ENCODE measurements at places on chromosomes 4 and X. TPM values are rescaled to one million over a fixed set of nuclear protein-coding genes. Genes with fewer than 3 reads are reported as not detected.
A peak's percentile ranks its signal among the peaks of the same experiment; 100 is the strongest.

CXorf49 gene
- not detected for total RNA-seq

ITM2A gene
- total RNA-seq: 44.4 TPM

- peak overlapping the region; percentile 90 for H3K27ac ChIP-seq
- peaks cover 6% of the 10 kb centered on the region for H3K36me3 ChIP-seq
- DNase-seq: no peak
- H3K27me3 ChIP-seq: no peaks in the 10 kb centered on the region
These were observed 1.2 kb upstream of the TMEM33 start for GRCh38 chr4:41933997-41934503.

TRIM75 gene
- not detected for total RNA-seq

DNA sequence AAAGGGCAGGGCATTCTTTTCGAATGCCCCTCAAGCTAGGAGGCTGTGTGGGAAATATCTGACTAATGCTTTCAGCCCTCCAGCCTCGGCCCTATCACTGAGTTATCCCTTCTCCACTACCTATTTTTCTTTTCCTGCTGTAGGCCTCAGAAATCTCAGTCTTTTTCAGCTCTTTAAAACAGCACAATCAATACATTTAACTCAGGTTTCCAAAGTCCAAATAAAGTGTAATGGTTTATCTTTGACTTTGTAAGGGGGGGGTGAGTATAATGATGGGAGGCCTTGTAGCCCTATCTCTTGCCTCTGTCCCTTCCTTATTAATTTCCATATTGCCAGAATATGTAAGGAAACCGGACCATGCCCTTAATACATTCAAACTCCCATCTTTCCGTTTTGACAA is 1.6 kb upstream of the WNK3 start:
- H3K4me1 ChIP-seq: no peaks in the 10 kb centered on the region
- H3K36me3 ChIP-seq: no peaks in the 10 kb centered on the region
- no peaks in the 10 kb centered on the region for H3K27me3 ChIP-seq
- no peak overlapping the region for H3K27ac ChIP-seq

DNA sequence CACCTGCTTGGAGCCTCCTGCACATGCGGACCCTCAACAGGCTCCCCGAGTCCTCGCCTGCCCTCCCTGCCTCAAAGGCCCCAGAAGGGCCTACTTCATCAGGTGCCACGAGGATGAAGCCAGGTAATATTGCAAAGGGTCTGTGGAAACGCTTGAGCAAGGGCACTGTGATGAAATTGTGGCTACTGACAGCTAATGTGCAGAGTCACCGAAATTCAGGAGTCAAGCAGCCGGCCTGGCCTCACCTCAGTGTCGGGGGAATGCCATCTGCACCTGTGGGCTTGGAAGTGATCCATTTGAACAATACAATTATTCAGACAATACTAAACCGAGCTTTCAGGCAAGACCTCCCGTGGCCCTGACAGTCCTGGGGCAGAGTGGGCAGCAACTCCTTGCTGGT is 3.1 kb upstream of the FGFR3 start:
- no peaks in the 10 kb centered on the region for H3K36me3 ChIP-seq
- H3K27me3 ChIP-seq: peaks cover 9% of the 10 kb centered on the region
- no peak for DNase-seq
- no peak overlapping the region for H3K4me3 ChIP-seq
- peaks cover 6% of the 10 kb centered on the region for H3K4me1 ChIP-seq

GRCh38 chr4:76447393-76447851 is 12.4 kb downstream of the SHROOM3 start:
- H3K4me3 ChIP-seq: no peak overlapping the region
- DNase-seq: no peak
- H3K36me3 ChIP-seq: no peaks in the 10 kb centered on the region
- no peaks in the 10 kb centered on the region for H3K4me1 ChIP-seq
- no peaks in the 10 kb centered on the region for H3K27me3 ChIP-seq
- H3K27ac ChIP-seq: no peak overlapping the region

GRCh38 chr4:183738081-183738673 is 79.1 kb downstream of the TRAPPC11 start:
- H3K27ac ChIP-seq: no peak overlapping the region
- H3K4me3 ChIP-seq: no peak overlapping the region
- no peaks in the 10 kb centered on the region for H3K4me1 ChIP-seq
- no peaks in the 10 kb centered on the region for H3K36me3 ChIP-seq

GRCh38 chrX:72100824-72101351 is 30.8 kb downstream of the RTL5 start:
- H3K4me1 ChIP-seq: peaks cover 14% of the 10 kb centered on the region
- H3K4me3 ChIP-seq: no peak overlapping the region
- H3K36me3 ChIP-seq: no peaks in the 10 kb centered on the region
- H3K27ac ChIP-seq: peak overlapping the region; percentile 24
- no peaks in the 10 kb centered on the region for H3K27me3 ChIP-seq

DUX4 gene
- not detected for total RNA-seq

- H3K27ac ChIP-seq: no peak overlapping the region
- no peaks in the 10 kb centered on the region for H3K36me3 ChIP-seq
- no peaks in the 10 kb centered on the region for H3K27me3 ChIP-seq
These were observed 81.1 kb downstream of the FAAH2 start for GRCh38 chrX:57367649-57368048.

CXCL8 gene
- 10.7 TPM for total RNA-seq

- no peak overlapping the region for H3K27ac ChIP-seq
- DNase-seq: no peak
- H3K36me3 ChIP-seq: no peaks in the 10 kb centered on the region
These were observed 10.5 kb upstream of the UCP1 start for GRCh38 chr4:140579278-140579677.

All from upper lobe of right lung (tissue), 1 donor.